Stimulated activated naive CD8-positive, alpha-beta T cell treated with anti-CD3 and anti-CD28 coated beads, Interleukin-15, amount 100 ng/mL, for 72 hours (primary cell): ENCODE measurements at places on chromosomes 2 and 18.

DNA sequence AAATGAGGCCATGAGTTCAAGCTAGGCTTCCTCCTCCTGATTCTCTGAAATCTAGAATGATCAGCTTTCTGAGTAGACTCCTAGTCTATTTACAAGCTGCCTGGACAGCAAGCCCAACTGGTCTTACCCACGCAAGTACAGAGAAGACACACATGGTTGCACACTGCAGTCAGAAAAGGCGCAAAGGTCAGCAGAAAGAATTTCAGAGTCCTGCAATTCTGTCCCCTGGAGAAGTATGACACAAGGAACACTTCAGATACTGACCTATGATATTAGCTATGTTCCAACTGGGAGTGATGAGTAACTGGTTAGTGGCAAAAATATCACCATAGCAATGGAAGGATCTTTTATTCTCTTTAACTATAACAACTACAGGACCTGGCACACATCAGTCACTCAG lies 336.1 kb upstream of the PKDCC start:
- no peak for DNase-seq

- DNase-seq: no peak
Measured at GRCh38 chr18:51068105-51068504, 38.1 kb downstream of the SMAD4 start.

- DNase-seq: no peak
Measured at GRCh38 chr2:169696381-169696780, 2.1 kb downstream of the PHOSPHO2 start.

GRCh38 chr2:183493040-183493439 lies 368.8 kb downstream of the NUP35 start:
- DNase-seq: no peak

- no peak for DNase-seq
Measured at GRCh38 chr2:25054720-25055119, 12.8 kb downstream of the EFR3B start.
